Peyer's patch (tissue), 4 donors: ENCODE measurements at places on chromosomes 12 and 14. TPM values are rescaled to one million over a fixed set of nuclear protein-coding genes. Genes with fewer than 3 reads are reported as not detected.

CLEC12A gene
- total RNA-seq = not detected

GPX2 gene
- 134 TPM for total RNA-seq

SLCO1B1 gene
- total RNA-seq = not detected

RAB35 gene
- 18.2 TPM for total RNA-seq

ACSM4 gene
- total RNA-seq = not detected

CD4 gene
- 2.1 TPM for total RNA-seq

DNA sequence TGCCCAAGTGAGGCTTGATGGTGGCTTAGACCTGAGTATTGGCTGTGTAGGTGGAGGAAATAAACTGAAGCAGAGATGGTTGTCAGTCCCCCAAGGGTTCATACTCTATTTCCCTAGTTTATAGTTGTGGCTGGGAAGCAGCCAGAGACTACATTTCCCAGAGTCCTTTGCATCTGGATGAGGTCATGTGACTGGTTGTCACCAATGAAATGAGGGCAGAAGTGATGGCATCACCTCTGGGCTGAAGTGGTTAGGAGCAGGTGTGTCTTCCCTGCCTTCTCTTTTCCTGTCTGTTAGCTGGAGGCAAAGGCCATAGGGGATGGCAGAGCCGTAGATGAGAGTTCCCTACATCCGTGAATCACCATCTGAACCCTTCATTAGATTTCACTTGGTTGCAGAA, 16.3 kb upstream of the NOS1 start:
- H3K36me3 ChIP-seq = no peaks in the 10 kb centered on the region
- H3K27me3 ChIP-seq = no peaks in the 10 kb centered on the region
- no peak overlapping the region for H3K4me3 ChIP-seq
- no peak overlapping the region for H3K27ac ChIP-seq

DNA sequence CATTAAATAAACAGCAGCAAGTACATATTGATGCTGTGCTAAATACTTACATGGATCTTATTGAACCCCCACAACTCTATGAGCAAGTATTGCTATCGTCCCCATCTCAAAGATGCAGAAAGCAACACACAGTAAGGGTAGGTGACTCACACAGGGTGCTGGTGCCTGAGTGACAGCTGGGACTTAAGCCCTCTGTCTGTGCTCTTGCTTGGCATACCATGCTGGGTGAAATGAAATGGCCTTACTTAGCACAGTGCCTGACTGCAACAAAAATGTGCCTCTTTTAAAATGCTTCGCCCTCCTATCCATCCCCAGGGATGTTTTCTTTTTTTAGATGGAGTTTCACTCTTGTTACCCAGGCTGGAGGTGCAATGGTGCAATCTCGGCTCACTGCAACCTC, 788 bp downstream of the TEX52 start:
- no peaks in the 10 kb centered on the region for H3K36me3 ChIP-seq
- no peaks in the 10 kb centered on the region for H3K4me1 ChIP-seq
- no peak for DNase-seq
- H3K27ac ChIP-seq = no peak overlapping the region

DNA sequence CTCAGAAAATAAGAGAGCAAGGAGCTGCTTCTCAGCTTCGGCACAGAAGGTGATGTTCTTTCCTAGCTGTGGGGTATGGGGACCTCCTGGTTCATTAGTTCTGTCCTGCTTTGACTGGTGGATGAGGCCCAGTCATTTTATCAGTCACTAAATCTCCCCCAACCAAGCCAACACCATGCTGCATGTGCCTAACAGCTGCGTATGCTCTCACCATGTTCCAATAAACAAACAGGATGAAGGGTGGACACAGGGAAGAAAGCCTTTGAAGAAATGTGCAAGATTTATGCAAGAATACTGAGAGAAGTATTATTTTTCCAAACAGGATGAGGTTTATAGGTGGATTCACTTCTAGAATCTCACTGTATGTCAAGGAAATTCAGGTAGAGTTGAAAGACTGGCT, 156.2 kb downstream of the TMEM132C start:
- no peak overlapping the region for H3K4me3 ChIP-seq
- DNase-seq = no peak
- no peaks in the 10 kb centered on the region for H3K36me3 ChIP-seq
- H3K27me3 ChIP-seq = no peaks in the 10 kb centered on the region

GRCh38 chr14:96051642-96052540, 12.7 kb downstream of the C14orf132 start:
- H3K27ac ChIP-seq = no peak overlapping the region
- H3K27me3 ChIP-seq = no peaks in the 10 kb centered on the region
- no peaks in the 10 kb centered on the region for H3K4me1 ChIP-seq
- H3K4me3 ChIP-seq = no peak overlapping the region

DNA sequence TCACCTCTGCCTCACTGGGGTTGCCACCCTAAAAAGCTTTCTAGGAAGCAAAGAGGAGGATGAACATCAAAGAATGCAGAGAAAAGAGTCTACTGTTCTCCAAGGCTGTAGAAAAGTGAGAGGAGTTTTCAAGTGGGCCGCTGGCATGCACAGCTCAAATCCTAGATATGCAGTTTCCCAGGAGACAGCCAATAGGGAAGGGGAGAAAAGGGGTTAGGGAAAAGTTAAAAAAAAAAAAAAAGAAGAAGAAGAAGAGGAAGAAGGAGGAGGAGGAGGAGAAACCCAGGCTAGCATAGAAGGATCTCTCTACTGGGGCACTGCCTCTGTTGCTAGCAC, 682 bp downstream of the BATF start:
- no peaks in the 10 kb centered on the region for H3K36me3 ChIP-seq
- DNase-seq = no peak
- no peaks in the 10 kb centered on the region for H3K4me1 ChIP-seq
- peak overlapping the region; percentile 63 for H3K27ac ChIP-seq
- peak overlapping the region; percentile 53 for H3K4me3 ChIP-seq

DNA sequence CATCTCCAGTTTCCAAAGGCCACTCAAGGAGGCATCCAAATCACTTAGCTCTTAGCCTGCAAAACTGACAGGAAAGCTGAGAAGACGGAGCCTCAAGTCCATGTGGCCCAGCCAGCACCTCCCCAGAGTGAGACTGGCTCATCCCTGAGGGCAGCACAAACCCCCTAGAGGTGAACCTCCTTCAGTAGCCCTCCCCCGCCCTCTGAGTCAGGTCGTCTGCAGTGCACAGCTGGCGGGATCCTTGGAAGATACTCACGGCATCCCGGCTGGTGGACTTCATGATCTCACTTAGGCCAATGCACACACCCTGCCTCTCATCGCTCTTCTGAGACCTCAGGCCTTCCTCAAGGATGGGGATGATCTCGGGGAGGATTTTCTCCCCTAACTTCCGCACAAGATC, 24.1 kb upstream of the RAB35 start:
- H3K4me3 ChIP-seq = no peak overlapping the region
- peak; percentile 34 for DNase-seq
- no peaks in the 10 kb centered on the region for H3K4me1 ChIP-seq
- no peaks in the 10 kb centered on the region for H3K27me3 ChIP-seq

- no peak overlapping the region for H3K4me3 ChIP-seq
- H3K27me3 ChIP-seq = no peaks in the 10 kb centered on the region
- peaks cover 11% of the 10 kb centered on the region for H3K4me1 ChIP-seq
- H3K36me3 ChIP-seq = no peaks in the 10 kb centered on the region
- DNase-seq = no peak
Observed at GRCh38 chr14:65357113-65357512, 55.4 kb upstream of the FUT8 start.

DNA sequence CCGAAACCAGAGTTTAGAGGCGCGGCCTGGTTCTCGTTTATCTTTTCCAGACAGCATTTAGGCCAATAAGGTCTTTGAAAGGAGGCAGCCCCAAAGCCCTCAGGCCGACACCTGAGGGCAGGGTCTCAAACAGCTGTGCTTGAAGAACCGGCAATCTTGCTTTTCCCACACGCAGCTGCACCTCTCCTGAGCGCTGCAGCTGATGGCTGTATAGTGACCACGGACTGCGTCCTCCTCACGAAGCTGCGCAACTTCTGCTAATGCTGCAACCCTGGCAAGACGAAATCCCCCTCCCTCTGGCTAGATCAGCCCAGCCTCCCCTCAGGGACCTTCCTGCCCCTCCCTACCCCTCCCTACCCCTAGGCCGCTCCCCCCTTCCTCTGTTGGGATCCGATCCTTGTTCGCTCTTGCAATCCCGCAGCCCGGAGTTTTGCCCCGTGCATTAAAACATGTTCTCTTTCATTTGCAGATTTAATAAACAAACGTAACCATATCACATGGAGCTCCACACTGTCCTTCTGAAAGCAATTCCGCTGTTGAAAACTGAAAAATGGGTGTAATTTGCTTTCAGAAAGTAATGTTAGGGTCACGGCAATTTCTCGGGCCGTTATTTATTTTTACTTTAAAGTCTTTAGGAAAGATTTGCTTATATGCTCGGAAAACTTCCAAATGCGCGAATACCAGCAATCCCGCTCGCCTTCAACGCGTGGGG, 4.8 kb upstream of the PAX9 start:
- H3K4me1 ChIP-seq = no peaks in the 10 kb centered on the region
- no peak overlapping the region for H3K27ac ChIP-seq
- no peaks in the 10 kb centered on the region for H3K27me3 ChIP-seq
- no peak for DNase-seq
- H3K4me3 ChIP-seq = no peak overlapping the region

DNA sequence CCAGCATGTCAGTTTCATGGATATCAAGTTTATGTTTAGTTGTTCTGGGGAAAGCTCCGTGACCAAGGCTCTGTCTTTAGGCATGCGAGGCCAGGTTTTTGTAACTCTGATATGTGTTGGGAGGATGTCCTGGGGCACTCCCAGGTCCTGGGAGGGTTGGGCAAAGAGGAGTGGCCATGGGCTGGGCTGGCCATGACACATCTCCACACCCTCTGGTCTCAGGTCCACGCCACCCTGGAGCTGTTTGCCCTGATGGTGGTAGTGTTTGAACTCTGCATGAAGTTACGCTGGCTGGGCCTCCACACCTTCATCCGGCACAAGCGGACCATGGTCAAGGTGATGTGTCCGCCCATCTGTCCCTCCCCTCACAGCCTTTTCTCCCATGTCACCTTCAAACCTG, 46.4 kb downstream of the TPCN1 start:
- H3K36me3 ChIP-seq = no peaks in the 10 kb centered on the region
- no peak for DNase-seq
- H3K4me1 ChIP-seq = no peaks in the 10 kb centered on the region
- H3K27me3 ChIP-seq = no peaks in the 10 kb centered on the region

- DNase-seq = no peak
- no peaks in the 10 kb centered on the region for H3K27me3 ChIP-seq
- H3K36me3 ChIP-seq = no peaks in the 10 kb centered on the region
- no peak overlapping the region for H3K27ac ChIP-seq
- H3K4me3 ChIP-seq = no peak overlapping the region
Observed at GRCh38 chr12:93080452-93080851, 151.4 kb upstream of the EEA1 start.

- no peak overlapping the region for H3K4me3 ChIP-seq
- H3K36me3 ChIP-seq = no peaks in the 10 kb centered on the region
- no peak for DNase-seq
- no peaks in the 10 kb centered on the region for H3K27me3 ChIP-seq
- no peak overlapping the region for H3K27ac ChIP-seq
Observed at GRCh38 chr12:8226355-8226754, 1.1 kb downstream of the FAM90A1 start.

DNA sequence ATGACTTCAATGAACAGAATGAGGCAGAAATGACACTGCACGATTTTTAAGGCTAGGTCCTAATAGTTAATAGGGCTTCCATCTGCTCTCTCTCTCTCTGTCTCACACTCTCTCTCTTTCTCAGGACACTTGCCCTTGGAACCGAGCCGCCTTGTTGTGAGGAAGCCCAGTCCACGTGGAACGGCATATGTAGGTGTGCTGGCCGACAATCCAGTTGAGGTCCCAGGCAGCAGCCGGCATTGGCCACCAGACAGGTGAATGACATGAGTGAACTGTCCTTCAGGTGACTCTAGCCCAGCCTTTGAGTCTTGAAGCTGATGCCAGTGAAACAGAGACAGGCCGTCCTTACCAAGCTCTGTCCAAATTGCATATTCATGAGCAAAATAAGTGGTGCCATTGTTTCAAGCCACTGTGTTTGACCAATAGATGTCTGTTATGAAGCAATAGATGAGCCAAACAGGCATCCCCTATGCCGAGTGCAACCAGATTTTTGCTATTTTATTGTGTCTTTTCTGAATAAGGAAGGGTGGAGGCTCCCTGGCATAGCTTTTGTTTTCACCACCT, 217.5 kb upstream of the LHX5 start:
- H3K27me3 ChIP-seq = no peaks in the 10 kb centered on the region
- no peaks in the 10 kb centered on the region for H3K36me3 ChIP-seq
- no peaks in the 10 kb centered on the region for H3K4me1 ChIP-seq
- no peak overlapping the region for H3K27ac ChIP-seq
- no peak overlapping the region for H3K4me3 ChIP-seq

- H3K27me3 ChIP-seq = no peaks in the 10 kb centered on the region
- H3K4me1 ChIP-seq = no peaks in the 10 kb centered on the region
- DNase-seq = no peak
- H3K27ac ChIP-seq = no peak overlapping the region
Observed at GRCh38 chr12:116695464-116695725, 42.5 kb downstream of the SPRING1 start.

DNA sequence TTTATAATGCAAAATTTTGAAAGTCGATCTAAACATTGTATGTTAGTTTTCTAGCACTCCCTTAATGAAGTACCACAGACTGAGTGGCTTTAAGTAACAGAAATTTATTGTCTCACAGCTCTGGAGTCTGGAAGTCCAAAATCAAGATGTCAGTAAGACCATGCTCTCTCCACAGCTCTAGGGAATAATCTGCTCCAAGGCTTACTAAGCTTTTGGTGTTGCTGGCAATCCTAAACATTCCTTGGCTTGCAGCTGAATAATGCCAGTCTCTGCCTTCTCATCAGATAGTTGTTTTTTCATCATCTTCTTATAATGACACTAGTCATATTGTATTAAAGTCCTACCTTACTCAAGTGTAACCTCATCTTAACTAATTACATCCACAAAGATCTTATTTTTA, 102.2 kb downstream of the RASSF9 start:
- H3K36me3 ChIP-seq = no peaks in the 10 kb centered on the region
- DNase-seq = no peak
- H3K27ac ChIP-seq = no peak overlapping the region
- H3K27me3 ChIP-seq = no peaks in the 10 kb centered on the region

DNA sequence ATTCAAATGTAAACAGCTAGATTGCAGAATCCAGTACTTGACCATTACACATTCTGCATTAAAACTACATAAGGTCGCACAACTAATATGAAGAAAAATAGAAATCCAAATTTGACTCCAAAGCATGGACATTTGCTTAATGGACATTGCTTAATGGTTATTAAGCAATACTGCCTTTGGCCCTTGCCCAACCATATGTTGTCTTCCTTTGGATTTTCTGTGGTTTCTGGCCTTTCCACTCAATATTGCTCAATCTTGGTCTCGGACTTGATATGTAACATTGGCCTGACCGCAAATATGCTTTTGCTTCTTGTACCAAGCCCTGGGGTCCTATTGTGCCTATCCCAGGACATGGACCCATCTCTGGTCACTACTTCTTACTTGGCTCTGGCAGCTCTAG, 67.2 kb downstream of the PTPRR start:
- H3K4me3 ChIP-seq = no peak overlapping the region
- H3K27me3 ChIP-seq = no peaks in the 10 kb centered on the region
- H3K27ac ChIP-seq = no peak overlapping the region
- no peaks in the 10 kb centered on the region for H3K4me1 ChIP-seq
- H3K36me3 ChIP-seq = no peaks in the 10 kb centered on the region

- no peak overlapping the region for H3K4me3 ChIP-seq
- no peak for DNase-seq
- H3K27me3 ChIP-seq = no peaks in the 10 kb centered on the region
- H3K4me1 ChIP-seq = no peaks in the 10 kb centered on the region
- H3K36me3 ChIP-seq = no peaks in the 10 kb centered on the region
Observed at GRCh38 chr12:25130741-25131188, 64.2 kb downstream of the DNAI7 start.
